ENCODE measurements at places on chromosomes 1 and 21.

GRCh38 chr1:26553942-26554682 is 24.6 kb downstream of the RPS6KA1 start:
- peaks cover 16% of the 10 kb centered on the region for H3K4me1 ChIP-seq
- no peak for DNase-seq
- H3K36me3 ChIP-seq, result peaks cover 83% of the 10 kb centered on the region
- no peaks in the 10 kb centered on the region for H3K27me3 ChIP-seq
- no peak overlapping the region for H3K27ac ChIP-seq

GRCh38 chr21:26445440-26445839 is 127.6 kb downstream of the CYYR1 start:
- no peak overlapping the region for H3K27ac ChIP-seq
- no peaks in the 10 kb centered on the region for H3K27me3 ChIP-seq
- no peak for DNase-seq
- no peaks in the 10 kb centered on the region for H3K4me1 ChIP-seq
- no peaks in the 10 kb centered on the region for H3K36me3 ChIP-seq
- no peak overlapping the region for H3K4me3 ChIP-seq

- H3K36me3 ChIP-seq, result no peaks in the 10 kb centered on the region
- no peak overlapping the region for H3K27ac ChIP-seq
- H3K4me1 ChIP-seq, result peaks cover 2% of the 10 kb centered on the region
- H3K27me3 ChIP-seq, result peaks cover 4% of the 10 kb centered on the region
These were observed 29.0 kb downstream of the PPFIA4 start for GRCh38 chr1:203055161-203055799.

DNA sequence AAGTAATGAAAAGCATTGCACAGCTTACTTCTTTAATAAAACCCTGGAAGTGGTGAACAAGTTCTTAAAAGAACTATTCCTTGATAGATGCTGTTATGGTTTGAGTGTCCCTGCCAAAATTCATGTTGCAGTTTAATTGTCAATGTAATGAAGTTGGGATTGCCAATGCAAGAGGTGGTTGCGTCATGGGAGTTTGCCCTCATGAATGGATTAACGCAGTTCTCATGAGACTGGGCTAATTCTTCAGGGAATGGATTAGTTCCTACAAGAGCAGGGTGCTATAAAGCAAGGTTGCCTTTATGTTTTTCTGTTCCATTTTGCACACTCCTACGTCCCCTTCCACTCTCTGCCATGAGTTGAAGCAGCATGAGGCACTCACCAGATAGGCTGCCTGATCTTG is 446.7 kb upstream of the B3GALT2 start:
- H3K27ac ChIP-seq, result no peak overlapping the region
- no peak overlapping the region for H3K4me3 ChIP-seq
- peaks cover 6% of the 10 kb centered on the region for H3K4me1 ChIP-seq
- H3K27me3 ChIP-seq, result no peaks in the 10 kb centered on the region

DNA sequence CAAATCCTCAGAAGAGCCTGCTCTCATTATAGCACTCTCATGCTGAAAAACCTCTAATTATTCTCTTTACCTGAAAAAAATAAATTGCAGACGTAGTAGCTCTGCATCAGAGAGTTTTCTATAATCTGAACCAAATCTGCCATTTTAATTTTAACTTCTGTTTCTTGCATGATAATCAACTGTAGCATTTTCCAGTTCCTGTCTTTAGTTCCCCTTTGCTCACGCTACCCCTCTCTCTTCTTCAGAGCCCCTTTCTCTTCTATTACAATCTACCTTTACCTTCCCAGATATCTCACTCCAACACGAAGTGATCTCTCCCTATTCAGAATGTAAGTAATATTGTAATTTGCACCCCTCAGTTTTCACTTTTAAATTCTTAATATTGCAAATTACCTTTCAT is 31.4 kb downstream of the FMO1 start:
- no peak overlapping the region for H3K27ac ChIP-seq
- peaks cover 11% of the 10 kb centered on the region for H3K27me3 ChIP-seq
- no peaks in the 10 kb centered on the region for H3K36me3 ChIP-seq
- no peak for DNase-seq

GRCh38 chr1:103170609-103171008 is 62.3 kb upstream of the COL11A1 start:
- DNase-seq, result no peak
- no peaks in the 10 kb centered on the region for H3K36me3 ChIP-seq
- H3K4me1 ChIP-seq, result no peaks in the 10 kb centered on the region
- no peaks in the 10 kb centered on the region for H3K27me3 ChIP-seq

All from CD4-positive, alpha-beta T cell (primary cell).